ENCODE measurements at places on chromosomes 6 and 20. TPM values are rescaled to one million over a fixed set of nuclear protein-coding genes. Genes with fewer than 3 reads are reported as not detected.

- DNase-seq = no peak
Observed at GRCh38 chr6:103720393-103720792, 1139.3 kb downstream of the HACE1 start.

DNA sequence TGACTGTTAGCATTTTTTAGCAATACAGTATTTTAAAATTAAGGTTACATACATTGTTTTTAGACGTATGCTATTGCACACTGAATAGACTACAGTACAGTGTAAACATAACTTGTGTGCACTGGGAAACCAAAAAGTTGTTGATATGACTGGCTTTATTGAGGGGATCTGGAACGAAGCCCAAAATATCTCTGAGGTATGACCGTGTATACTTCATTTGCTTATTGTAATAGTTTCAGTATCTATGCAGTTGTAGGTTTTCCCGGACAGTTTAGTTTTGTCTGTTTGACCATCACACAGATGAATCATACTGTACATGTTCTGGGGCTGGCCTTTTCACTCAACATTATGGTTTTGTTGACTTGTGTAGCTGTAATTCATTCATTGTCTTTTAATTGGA lies 6.9 kb upstream of the ZBTB12 start:
- DNase-seq = peak; percentile 68

DNA sequence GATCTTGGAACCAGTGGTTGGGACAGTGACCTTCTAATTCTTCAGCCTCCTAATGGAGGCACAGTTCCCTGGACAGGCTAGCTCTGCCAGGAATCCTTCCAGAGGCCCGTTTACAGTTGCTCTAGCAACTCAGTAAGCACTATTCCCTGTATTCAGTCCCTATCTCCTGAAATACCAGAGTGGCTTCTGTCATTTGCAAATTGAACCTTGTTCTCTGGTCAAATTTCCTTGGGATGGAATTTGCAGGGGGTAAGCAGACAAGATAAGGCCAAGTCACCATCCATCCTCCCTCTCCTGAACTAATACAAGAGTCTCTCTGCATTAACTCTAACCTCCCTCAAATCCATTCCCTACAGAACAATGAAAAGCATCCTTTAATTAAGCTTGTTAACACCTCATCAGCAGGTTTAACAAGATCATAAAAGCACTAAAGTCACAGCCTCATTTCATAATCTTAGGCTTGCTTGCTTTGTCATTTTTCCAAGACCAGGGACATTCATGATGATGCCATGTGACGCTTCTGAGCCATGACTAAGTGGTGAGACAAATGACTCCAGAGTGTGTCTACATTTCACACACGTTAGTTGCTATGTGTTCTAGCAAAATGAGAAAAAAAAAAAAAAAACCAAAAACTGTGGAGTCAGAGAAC lies 37.1 kb downstream of the SLC22A23 start:
- no peak for DNase-seq

DNA sequence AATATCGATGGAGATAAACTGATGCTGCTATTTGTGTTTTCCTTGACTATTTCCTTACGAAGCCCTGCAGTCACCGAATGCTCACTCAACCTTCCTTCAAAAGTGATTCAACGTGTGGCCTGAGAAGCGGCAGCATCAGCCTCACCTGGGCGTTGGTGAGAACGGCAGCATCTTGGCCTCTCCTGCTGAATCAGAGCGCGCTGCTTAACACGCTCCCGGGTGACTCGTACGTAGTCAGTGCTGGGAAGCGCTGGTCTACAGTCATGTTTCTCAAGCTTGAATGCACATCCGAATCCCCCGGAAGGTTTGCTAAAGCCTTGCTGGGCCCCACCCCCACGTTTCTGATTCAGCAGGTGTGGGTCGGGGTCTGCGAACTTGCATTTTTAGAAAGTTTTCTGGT lies 214.1 kb upstream of the RREB1 start:
- no peak for DNase-seq

GRCh38 chr6:28907394-28907793 lies 16.4 kb downstream of the TRIM27 start:
- DNase-seq = no peak

- no peak for DNase-seq
Observed at GRCh38 chr6:46893648-46894047, 28.1 kb downstream of the ADGRF5 start.

DNA sequence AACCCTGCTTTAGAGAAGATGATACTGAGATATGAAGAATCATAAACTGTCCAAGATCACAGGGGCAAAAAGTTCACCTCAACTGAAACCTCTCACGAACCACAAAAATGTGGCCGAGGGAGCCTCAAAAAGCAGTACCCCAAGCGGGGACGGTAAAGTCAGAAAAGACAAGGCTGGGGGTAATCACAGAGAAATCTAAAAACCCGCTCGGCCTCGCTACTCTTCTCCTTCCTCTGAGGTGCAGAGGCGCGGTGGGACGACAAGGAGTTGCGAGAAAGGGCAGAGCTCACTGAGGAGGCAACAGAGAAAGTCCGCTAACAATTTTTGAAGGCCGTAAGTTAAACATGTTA lies 356 bp upstream of the IRAK1BP1 start:
- DNase-seq = no peak

The WFDC10B gene
- total RNA-seq = not detected
